Uterine smooth muscle cell (primary cell): ENCODE measurements at places on chromosomes 11 and 22. TPM values are rescaled to one million over a fixed set of nuclear protein-coding genes. Genes with fewer than 3 reads are reported as not detected.

The MCHR1 gene
- 0.50 and 0.55 TPM in 2 replicates for total RNA-seq

The ANO5 gene
- 0.44 and 0.75 TPM in 2 replicates for total RNA-seq

The C22orf31 gene
- total RNA-seq = not detected in 2 replicates

The CCDC73 gene
- under 0.01 TPM in 1 of 2 replicates, not detected in the other for total RNA-seq

The GALNT18 gene
- total RNA-seq = 7.5 and 9.0 TPM in 2 replicates

The MGAT3 gene
- under 0.01 TPM in 1 of 2 replicates, not detected in the other for total RNA-seq

The ZC3H12C gene
- total RNA-seq = 9.7 and 16.9 TPM in 2 replicates
